ENCODE measurements at places on chromosomes 7 and 10. TPM values are rescaled to one million over a fixed set of nuclear protein-coding genes. Genes with fewer than 3 reads are reported as not detected.
A peak's percentile ranks its signal among the peaks of the same experiment; 100 is the strongest.

DNA sequence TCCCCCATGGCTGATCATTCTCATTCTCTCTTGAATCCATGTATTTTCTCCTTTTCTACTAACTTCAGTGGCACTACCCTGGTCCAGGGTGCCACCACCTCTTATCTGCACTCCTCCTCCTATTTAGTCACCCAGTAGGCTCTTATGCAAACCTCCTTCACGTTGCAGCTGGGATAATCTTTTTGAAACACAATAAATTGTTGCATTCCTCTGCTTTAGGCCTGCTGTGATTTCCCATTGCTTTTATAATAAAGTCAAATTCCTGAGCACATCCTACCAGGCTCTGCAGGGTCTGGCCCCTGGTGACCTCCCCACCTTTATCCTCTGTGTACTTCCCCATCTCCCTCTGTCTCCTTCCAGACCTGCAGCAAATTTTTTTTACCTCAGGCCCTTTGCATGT lies 112.7 kb upstream of the KIAA1217 start:
- H3K27me3 ChIP-seq = no peaks in the 10 kb centered on the region
- H3K36me3 ChIP-seq = no peaks in the 10 kb centered on the region
- no peaks in the 10 kb centered on the region for H3K4me1 ChIP-seq
- H3K27ac ChIP-seq = no peak overlapping the region
- DNase-seq = no peak

ARHGEF35 gene
- 3.4 TPM for total RNA-seq

GNAT3 gene
- not detected for total RNA-seq

ASZ1 gene
- not detected for total RNA-seq

- 0 out of 2 replicates have a peak, but pooled peaks cover 7% of the 10 kb centered on the region for H3K4me1 ChIP-seq
- H3K27ac ChIP-seq = no peak overlapping the region
- peak; percentile 47 for DNase-seq
- H3K36me3 ChIP-seq = no peaks in the 10 kb centered on the region
These were observed 137.8 kb downstream of the CHRM2 start for GRCh38 chr7:137006293-137006692.

- no peaks in the 10 kb centered on the region for H3K27me3 ChIP-seq
- H3K36me3 ChIP-seq = no peaks in the 10 kb centered on the region
- no peak overlapping the region for H3K27ac ChIP-seq
- H3K4me3 ChIP-seq = no peak overlapping the region
- no peak for DNase-seq
- no peaks in the 10 kb centered on the region for H3K4me1 ChIP-seq
These were observed 259.7 kb downstream of the DNAJB6 start for GRCh38 chr7:157596471-157596870.

- peak overlapping the region; percentile 93 for H3K27ac ChIP-seq
- peak overlapping the region; percentile 70 for H3K4me3 ChIP-seq
- no peak for DNase-seq
- H3K36me3 ChIP-seq = no peaks in the 10 kb centered on the region
- H3K27me3 ChIP-seq = no peaks in the 10 kb centered on the region
- peaks cover 30% of the 10 kb centered on the region for H3K4me1 ChIP-seq
These were observed 98.9 kb downstream of the SVIL start for GRCh38 chr10:29535778-29536453.

- no peak overlapping the region for H3K27ac ChIP-seq
- H3K27me3 ChIP-seq = no peaks in the 10 kb centered on the region
- H3K36me3 ChIP-seq = no peaks in the 10 kb centered on the region
- H3K4me1 ChIP-seq = peaks cover 4% of the 10 kb centered on the region
These were observed 178.4 kb upstream of the LRRTM3 start for GRCh38 chr10:66747451-66747850.

- H3K27ac ChIP-seq = peak overlapping the region; percentile 77
- H3K27me3 ChIP-seq = no peaks in the 10 kb centered on the region
- H3K36me3 ChIP-seq = no peaks in the 10 kb centered on the region
- peak; percentile 95 for DNase-seq
- H3K4me3 ChIP-seq = peak overlapping the region; percentile 14
These were observed 32.4 kb upstream of the CCDC7 start for GRCh38 chr10:32413513-32413912.

- no peak overlapping the region for H3K4me3 ChIP-seq
- no peaks in the 10 kb centered on the region for H3K27me3 ChIP-seq
- peaks cover 10% of the 10 kb centered on the region for H3K4me1 ChIP-seq
- DNase-seq = no peak
These were observed 148.3 kb downstream of the SVIL start for GRCh38 chr10:29486433-29486832.

PNPLA8 gene
- 32.2 TPM for total RNA-seq

DNA sequence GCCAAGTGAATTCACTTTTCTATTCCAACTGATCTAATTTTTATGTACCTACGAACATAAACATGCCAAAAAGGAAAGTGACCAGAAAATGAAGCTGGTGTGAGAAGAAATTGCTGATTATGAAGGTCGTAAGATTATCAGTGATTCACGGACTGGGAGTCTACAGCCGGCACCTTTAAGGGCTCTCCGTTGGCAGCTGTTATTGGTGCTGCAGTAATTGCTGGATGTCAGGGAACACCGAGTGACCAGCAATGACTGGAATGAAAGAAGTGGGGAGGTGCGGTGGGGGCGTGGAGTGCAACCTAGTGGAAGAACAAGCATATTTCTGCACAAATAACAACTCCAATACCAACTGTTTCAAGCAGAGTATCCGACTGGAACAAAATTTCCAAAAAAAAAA lies 109.8 kb upstream of the TARP start:
- H3K4me3 ChIP-seq = no peak overlapping the region
- H3K36me3 ChIP-seq = no peaks in the 10 kb centered on the region
- H3K4me1 ChIP-seq = peaks cover 16% of the 10 kb centered on the region
- no peaks in the 10 kb centered on the region for H3K27me3 ChIP-seq
- peak; percentile 8 for DNase-seq

- peak overlapping the region; percentile 4 for H3K4me3 ChIP-seq
- no peaks in the 10 kb centered on the region for H3K36me3 ChIP-seq
- peak; percentile 53 for DNase-seq
These were observed 83.5 kb downstream of the SEMA3D start for GRCh38 chr7:85103357-85103756.

DNA sequence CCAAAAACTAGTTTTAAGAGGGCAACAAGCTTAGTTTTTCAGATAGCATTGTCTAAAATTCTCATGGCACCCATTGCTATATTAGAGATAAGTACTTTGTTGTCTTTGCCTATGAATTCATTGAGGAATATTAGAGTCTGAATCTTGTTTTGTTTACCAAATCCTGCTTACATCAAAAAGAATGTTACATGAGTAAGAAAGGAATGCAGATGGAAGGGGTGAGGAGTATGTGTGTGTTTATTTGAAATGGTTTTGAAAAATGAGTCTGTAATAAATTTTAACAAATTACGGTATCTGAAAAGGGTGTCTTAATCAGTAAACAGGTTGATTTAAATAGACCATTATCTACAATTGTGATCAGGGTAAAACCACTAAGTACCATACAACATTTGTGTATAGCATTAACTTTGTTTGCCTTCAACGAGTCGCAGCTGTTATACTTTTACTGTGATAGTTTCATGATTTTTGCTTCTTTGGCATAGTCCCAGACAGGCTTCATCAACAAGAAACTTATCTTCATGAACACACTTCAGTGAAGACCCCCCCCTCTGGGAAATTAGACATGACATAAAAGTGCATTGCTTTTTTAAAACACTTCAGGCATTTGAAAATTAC lies 1183.9 kb upstream of the C7orf33 start:
- no peak overlapping the region for H3K4me3 ChIP-seq
- H3K27me3 ChIP-seq = no peaks in the 10 kb centered on the region
- no peak overlapping the region for H3K27ac ChIP-seq
- no peak for DNase-seq
- no peaks in the 10 kb centered on the region for H3K36me3 ChIP-seq
- H3K4me1 ChIP-seq = peaks cover 9% of the 10 kb centered on the region

DNA sequence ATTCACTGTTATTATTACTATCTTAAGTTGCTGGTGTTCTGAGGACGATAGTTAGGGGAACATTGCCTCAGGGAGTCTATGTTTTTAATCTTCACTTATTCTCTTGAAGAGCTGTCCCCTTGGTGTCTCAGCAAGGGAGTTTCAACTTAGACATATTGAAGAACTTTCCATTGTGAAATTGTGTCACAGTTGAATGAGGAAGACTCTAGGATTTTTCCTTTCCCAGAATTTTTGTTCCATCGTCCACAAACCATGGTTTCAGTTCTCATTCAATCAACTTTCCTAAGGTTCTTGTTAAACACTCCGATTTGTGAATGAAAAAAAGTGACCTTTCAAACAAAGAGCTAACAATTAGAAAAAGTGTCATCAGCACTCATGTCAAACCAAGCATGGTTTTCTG lies 128.3 kb downstream of the GATA3 start:
- no peak overlapping the region for H3K4me3 ChIP-seq
- no peak for DNase-seq
- no peaks in the 10 kb centered on the region for H3K36me3 ChIP-seq
- H3K27me3 ChIP-seq = no peaks in the 10 kb centered on the region
- no peak overlapping the region for H3K27ac ChIP-seq
- no peaks in the 10 kb centered on the region for H3K4me1 ChIP-seq

ADARB2 gene
- total RNA-seq = not detected

DNA sequence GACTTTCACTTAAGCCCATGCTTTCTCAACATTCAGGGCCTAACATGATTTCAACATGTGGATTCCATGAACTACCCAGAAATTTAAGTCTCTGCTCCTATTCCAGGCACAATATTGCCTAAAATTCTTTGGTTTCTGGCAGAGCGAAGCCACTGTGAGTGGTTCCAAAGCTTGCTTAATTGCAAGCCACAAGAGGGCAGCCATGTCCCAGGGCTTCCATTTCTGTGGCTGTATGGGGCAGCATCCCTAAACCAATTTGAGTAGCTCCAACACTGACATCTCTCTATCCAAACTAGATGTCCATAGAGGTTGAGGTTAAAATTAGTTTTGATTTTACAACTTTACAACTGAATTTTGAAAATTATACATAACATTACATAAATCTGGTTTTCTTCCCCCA lies 56.3 kb upstream of the MDFIC start:
- peak; percentile 71 for DNase-seq
- H3K36me3 ChIP-seq = no peaks in the 10 kb centered on the region
- no peaks in the 10 kb centered on the region for H3K27me3 ChIP-seq
- 0 out of 2 replicates have a peak, but pooled peaks cover 7% of the 10 kb centered on the region for H3K4me1 ChIP-seq

GRCh38 chr7:127632276-127632910 lies 14.5 kb upstream of the PAX4 start:
- peaks cover 28% of the 10 kb centered on the region for H3K4me1 ChIP-seq
- peak overlapping the region; percentile 49 for H3K27ac ChIP-seq
- peak; percentile 81 for DNase-seq
- no peaks in the 10 kb centered on the region for H3K27me3 ChIP-seq
- H3K36me3 ChIP-seq = no peaks in the 10 kb centered on the region

- no peak overlapping the region for H3K4me3 ChIP-seq
- no peaks in the 10 kb centered on the region for H3K36me3 ChIP-seq
- H3K27me3 ChIP-seq = no peaks in the 10 kb centered on the region
- DNase-seq = no peak
- H3K27ac ChIP-seq = no peak overlapping the region
These were observed 190.7 kb upstream of the TAC1 start for GRCh38 chr7:97541188-97541587.

DNA sequence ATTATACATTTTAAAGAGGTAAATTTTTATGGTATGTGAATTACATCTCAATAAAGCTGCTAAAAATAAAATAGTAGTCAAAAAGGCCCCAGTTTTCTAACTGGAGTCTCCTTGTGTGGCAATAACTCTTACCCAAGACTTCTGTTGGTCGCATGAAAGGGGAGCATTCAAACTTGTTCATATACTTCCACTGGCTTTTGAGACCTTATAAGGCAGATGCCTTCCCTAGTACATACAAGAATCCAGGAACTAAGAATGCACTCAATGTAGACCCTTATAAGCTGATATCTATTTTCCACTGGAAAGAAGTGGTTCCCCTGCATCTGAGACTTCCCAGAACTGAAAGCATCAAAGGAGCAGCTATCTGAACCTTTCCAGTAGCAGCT lies 13.0 kb downstream of the BCAP29 start:
- H3K27ac ChIP-seq = peak overlapping the region; percentile 76
- H3K36me3 ChIP-seq = peaks cover 10% of the 10 kb centered on the region
- no peaks in the 10 kb centered on the region for H3K27me3 ChIP-seq
- DNase-seq = peak; percentile 25
- H3K4me3 ChIP-seq = peak overlapping the region; percentile 24

SLC26A3 gene
- not detected for total RNA-seq

GRCh38 chr7:46143949-46144917 lies 223.2 kb upstream of the IGFBP3 start:
- no peaks in the 10 kb centered on the region for H3K27me3 ChIP-seq
- peaks cover 44% of the 10 kb centered on the region for H3K4me1 ChIP-seq
- no peak overlapping the region for H3K4me3 ChIP-seq
- DNase-seq = no peak
- H3K27ac ChIP-seq = peak overlapping the region; percentile 92

DNA sequence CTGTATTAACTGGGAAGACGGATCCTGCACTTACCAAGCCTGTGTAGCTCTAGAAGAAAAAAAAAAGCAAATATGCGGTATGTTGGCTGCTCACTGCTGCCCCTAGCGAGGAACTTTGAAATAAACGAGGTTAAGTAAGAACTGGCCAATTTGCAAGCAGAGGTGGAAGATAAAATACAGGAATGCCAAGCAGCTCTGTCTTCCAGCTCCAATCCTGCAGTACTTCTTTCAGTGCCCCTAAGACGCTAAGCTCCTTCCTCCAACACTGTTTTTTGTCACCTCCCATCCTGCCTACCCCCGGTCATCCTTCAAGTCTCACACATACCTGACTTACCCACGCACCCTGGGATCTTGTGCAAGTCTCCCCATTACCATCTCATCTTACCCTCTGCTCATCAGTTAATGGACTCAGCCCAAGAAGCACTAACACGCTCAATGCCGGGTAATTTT lies 809 bp downstream of the C10orf143 start:
- peak; percentile 83 for DNase-seq
- H3K36me3 ChIP-seq = no peaks in the 10 kb centered on the region
- H3K4me1 ChIP-seq = peaks cover 6% of the 10 kb centered on the region
- H3K4me3 ChIP-seq = peak overlapping the region; percentile 89

- no peak overlapping the region for H3K27ac ChIP-seq
- DNase-seq = peak; percentile 28
- H3K36me3 ChIP-seq = no peaks in the 10 kb centered on the region
These were observed 100.5 kb upstream of the NRP1 start for GRCh38 chr10:33434933-33435332.

TUBB8 gene
- total RNA-seq = not detected

NCAPG2 gene
- total RNA-seq = 15.7 TPM

DNA sequence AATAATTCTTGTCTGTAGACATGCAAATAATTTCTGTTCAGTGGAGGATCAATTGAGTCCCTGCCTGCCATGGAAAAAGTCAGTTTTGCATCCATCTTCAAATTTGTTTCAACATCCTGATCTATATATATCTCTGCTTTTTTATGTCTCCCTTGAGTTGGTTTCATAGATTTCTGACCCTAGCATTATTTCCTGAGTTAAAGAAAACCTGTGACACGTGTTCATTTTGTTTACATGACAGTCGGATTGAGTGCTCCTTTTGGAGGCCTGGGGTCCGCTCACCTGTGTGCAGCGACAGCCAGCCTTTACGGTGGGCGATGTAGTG lies 674 bp downstream of the MRPS24 start:
- H3K27me3 ChIP-seq = no peaks in the 10 kb centered on the region
- peak; percentile 10 for DNase-seq
- peak overlapping the region; percentile 85 for H3K4me3 ChIP-seq

DNA sequence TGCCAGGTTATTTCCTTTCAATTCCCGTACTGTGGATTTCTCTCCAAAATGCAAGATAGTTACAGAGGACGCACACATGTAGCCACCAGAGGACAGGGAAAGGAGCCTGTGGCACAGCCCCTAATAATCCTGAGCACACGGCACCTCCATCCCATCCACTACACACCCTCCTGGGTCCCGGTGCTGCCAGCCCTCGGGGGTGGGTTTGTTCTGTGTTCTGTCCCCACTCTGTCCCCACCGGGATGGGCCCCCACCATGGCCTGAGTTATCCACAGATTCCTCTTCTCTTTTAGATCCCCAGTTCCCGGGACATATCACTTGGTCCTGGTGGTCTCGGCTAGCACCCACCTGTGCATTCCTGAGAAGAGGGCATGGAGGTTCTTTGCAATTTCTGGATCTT lies 196.9 kb upstream of the PPP2R2D start:
- H3K4me1 ChIP-seq = no peaks in the 10 kb centered on the region
- H3K27ac ChIP-seq = no peak overlapping the region

PILRA gene
- total RNA-seq = not detected
